ENCODE measurements at places on chromosomes 2 and 18. TPM values are rescaled to one million over a fixed set of nuclear protein-coding genes. Genes with fewer than 3 reads are reported as not detected.

PARD3B gene
- total RNA-seq: 1.0 TPM

SPATA3 gene
- not detected for total RNA-seq

CDKL4 gene
- total RNA-seq: 1.1 TPM

PARD6G gene
- 0.18 TPM for total RNA-seq

ELOA2 gene
- total RNA-seq: not detected

PLEK gene
- total RNA-seq: 4.5 TPM

DNA sequence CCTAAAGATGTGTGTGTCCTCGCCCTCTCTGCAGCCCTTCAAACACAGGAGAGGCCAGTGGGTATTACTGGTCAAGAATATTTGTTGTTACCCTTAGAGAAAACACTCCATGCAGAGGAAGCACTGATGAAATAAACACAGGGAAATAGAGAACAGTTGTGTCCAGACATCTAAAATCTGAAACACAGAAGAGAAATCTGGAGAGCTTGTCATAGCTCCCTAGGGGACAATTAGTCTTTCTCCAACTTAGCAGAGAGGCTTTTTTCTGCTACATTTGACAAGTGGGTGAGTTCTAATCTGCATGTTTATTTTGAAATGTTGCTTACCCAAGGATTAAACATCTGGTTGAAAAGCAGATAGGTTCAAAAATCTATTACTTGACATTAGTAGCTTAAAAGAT lies 190.1 kb downstream of the CTNNA2 start:
- H3K27ac ChIP-seq: no peak overlapping the region
- H3K27me3 ChIP-seq: no peaks in the 10 kb centered on the region
- H3K4me3 ChIP-seq: no peak overlapping the region
- H3K36me3 ChIP-seq: no peaks in the 10 kb centered on the region
- DNase-seq: no peak
- no peaks in the 10 kb centered on the region for H3K4me1 ChIP-seq

DNA sequence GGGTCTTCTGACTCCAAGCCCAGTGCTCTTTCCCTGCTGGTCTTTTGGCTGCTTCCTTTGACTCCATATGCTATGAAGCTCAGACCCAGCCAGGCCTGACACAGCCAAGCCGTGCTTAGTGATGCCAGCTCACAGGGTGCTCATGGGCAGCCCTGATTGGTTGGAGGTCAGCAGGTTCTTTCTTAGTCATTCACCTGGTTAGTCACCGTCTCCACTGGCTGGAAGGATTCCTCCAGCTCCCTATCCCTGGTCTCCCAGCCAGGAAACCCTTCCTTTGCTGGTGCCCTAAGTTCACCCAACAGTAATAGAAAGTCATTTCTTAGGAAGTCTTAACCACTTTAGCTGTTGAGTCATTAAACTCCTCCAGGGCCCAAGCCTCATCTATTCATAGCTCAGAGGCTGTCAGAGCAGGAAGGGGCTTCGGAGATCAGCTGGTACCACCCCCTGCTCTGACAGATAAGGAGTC lies 3.9 kb downstream of the KCNK3 start:
- DNase-seq: no peak
- no peaks in the 10 kb centered on the region for H3K36me3 ChIP-seq
- no peaks in the 10 kb centered on the region for H3K4me1 ChIP-seq
- H3K27ac ChIP-seq: no peak overlapping the region
- H3K4me3 ChIP-seq: no peak overlapping the region
- H3K27me3 ChIP-seq: peaks cover 37% of the 10 kb centered on the region

DNA sequence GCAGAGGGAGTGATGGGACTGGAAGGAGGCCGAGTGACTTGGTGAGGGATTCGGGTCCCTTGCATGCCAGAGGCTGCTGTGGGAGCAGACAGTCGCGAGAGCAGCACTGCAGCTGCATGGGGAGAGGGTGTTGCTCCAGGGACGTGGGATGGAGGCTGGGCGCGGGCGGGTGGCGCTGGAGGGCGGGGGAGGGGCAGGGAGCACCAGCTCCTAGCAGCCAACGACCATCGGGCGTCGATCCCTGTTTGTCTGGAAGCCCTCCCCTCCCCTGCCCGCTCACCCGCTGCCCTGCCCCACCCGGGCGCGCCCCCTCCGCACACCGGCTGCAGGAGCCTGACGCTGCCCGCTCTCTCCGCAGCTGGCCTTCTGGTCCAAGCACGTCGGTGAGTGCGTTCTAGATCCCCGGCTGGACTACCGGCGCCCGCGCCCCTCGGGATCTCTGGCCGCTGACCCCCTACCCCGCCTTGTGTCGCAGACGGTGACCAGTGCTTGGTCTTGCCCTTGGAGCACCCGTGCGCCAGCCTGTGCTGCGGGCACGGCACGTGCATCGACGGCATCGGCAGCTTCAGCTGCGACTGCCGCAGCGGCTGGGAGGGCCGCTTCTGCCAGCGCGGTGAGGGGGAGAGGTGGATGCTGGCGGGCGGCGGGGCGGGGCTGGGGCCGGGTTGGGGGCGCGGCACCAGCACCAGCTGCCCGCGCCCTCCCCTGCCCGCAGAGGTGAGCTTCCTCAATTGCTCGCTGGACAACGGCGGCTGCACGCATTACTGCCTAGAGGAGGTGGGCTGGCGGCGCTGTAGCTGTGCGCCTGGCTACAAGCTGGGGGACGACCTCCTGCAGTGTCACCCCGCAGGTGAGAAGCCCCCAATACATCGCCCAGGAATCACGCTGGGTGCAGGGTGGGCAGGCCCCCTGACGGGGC lies 4.6 kb downstream of the PROC start:
- peaks cover 37% of the 10 kb centered on the region for H3K27me3 ChIP-seq
- peak overlapping the region; percentile 49 for H3K4me3 ChIP-seq
- peaks cover 9% of the 10 kb centered on the region for H3K4me1 ChIP-seq
- H3K36me3 ChIP-seq: no peaks in the 10 kb centered on the region
- peak; percentile 33 for DNase-seq

DNA sequence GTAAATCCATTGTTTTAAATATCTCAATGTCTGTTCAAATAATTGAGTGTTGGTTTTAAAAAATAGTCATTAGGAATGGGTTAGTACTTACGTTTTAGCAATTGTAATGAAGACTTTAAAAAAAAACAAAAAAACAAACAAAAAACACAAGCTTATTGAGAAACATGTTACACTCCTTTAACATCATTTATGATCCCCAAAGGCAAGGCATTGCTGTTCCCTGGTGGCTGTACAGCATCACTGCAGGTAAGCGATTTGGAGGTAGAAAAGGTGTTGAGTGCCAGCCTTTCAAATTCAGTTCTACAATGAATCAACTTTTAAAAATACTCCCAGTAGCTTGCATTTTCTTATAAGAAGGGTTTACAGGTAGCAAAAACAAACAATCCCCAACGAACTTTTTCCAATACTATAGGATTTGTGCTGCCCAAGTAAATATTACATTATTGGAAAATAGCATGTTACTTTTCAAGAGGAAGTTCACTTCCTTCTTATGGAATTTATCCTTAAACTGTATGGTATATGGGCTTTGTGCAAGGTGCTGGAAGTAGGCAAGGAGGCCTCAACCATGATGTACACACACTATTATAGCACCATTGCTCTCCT lies 27.5 kb downstream of the CNRIP1 start:
- H3K27me3 ChIP-seq: peaks cover 14% of the 10 kb centered on the region
- H3K27ac ChIP-seq: no peak overlapping the region
- H3K4me3 ChIP-seq: no peak overlapping the region
- no peaks in the 10 kb centered on the region for H3K36me3 ChIP-seq
- H3K4me1 ChIP-seq: peaks cover 7% of the 10 kb centered on the region
- DNase-seq: peak; percentile 36

- no peak overlapping the region for H3K27ac ChIP-seq
- peaks cover 14% of the 10 kb centered on the region for H3K4me1 ChIP-seq
- H3K27me3 ChIP-seq: peaks cover 27% of the 10 kb centered on the region
- DNase-seq: no peak
These were observed 3.0 kb upstream of the RND3 start for GRCh38 chr2:150490466-150490865.

DNA sequence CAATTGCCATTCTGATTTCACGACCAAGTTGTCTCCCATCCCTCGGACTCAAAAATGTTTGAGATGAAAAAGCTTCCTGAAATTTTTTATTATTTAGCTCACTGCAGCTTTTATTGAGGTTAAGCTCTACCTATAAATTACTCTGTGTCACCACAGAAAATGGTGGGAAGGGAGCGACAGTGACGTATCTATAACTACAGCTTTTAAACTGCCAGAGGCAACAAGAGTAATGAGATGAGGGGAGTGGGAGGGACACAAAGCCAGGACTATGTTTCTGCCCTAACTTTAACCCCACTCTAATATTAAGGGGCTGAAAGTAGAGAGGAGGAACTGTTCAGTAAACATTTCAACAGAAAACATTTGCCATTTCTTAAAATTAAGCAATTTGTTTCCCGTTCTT lies 37.4 kb downstream of the SMAD2 start:
- peaks cover 38% of the 10 kb centered on the region for H3K4me1 ChIP-seq
- no peak overlapping the region for H3K27ac ChIP-seq
- DNase-seq: no peak
- peaks cover 59% of the 10 kb centered on the region for H3K36me3 ChIP-seq
- no peaks in the 10 kb centered on the region for H3K27me3 ChIP-seq
- no peak overlapping the region for H3K4me3 ChIP-seq

GRCh38 chr2:63438181-63438580 lies 150.1 kb downstream of the WDPCP start:
- H3K4me1 ChIP-seq: no peaks in the 10 kb centered on the region
- H3K27ac ChIP-seq: no peak overlapping the region
- H3K36me3 ChIP-seq: no peaks in the 10 kb centered on the region
- H3K4me3 ChIP-seq: no peak overlapping the region
- no peaks in the 10 kb centered on the region for H3K27me3 ChIP-seq

- H3K36me3 ChIP-seq: peaks cover 5% of the 10 kb centered on the region
- DNase-seq: peak; percentile 49
- H3K4me3 ChIP-seq: no peak overlapping the region
- H3K4me1 ChIP-seq: no peaks in the 10 kb centered on the region
- H3K27ac ChIP-seq: no peak overlapping the region
These were observed 282.9 kb upstream of the TNP1 start for GRCh38 chr2:217142649-217143266.

- H3K4me1 ChIP-seq: peaks cover 19% of the 10 kb centered on the region
- no peaks in the 10 kb centered on the region for H3K36me3 ChIP-seq
- no peak overlapping the region for H3K4me3 ChIP-seq
- peaks cover 5% of the 10 kb centered on the region for H3K27me3 ChIP-seq
- no peak overlapping the region for H3K27ac ChIP-seq
- DNase-seq: no peak
These were observed 50.4 kb upstream of the CTDP1 start for GRCh38 chr18:79629249-79629558.

DNA sequence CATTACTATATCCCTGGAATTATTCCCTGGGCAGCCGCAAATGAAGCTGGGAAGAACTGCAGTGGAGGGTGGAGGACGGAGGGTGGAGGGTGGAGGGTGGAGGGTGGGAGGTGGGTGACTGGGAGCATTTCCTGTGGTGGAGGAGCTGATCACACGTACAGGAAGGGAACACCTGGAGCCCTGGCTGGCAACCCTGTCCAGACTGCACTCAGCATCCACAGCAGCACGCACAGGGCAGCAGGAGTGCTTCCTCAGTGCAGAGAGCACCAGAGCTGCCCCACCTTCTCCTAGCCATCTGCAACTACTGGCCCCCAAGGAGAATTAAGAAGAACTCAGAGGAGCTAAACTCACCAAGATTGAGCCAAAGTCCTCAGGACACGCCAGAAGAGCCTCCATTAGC lies 249.9 kb downstream of the EIPR1 start:
- no peak overlapping the region for H3K4me3 ChIP-seq
- no peak overlapping the region for H3K27ac ChIP-seq
- H3K4me1 ChIP-seq: peaks cover 5% of the 10 kb centered on the region

- no peaks in the 10 kb centered on the region for H3K4me1 ChIP-seq
- no peak overlapping the region for H3K27ac ChIP-seq
- H3K27me3 ChIP-seq: no peaks in the 10 kb centered on the region
- no peaks in the 10 kb centered on the region for H3K36me3 ChIP-seq
These were observed 75.2 kb upstream of the CD28 start for GRCh38 chr2:203631068-203631757.

DNA sequence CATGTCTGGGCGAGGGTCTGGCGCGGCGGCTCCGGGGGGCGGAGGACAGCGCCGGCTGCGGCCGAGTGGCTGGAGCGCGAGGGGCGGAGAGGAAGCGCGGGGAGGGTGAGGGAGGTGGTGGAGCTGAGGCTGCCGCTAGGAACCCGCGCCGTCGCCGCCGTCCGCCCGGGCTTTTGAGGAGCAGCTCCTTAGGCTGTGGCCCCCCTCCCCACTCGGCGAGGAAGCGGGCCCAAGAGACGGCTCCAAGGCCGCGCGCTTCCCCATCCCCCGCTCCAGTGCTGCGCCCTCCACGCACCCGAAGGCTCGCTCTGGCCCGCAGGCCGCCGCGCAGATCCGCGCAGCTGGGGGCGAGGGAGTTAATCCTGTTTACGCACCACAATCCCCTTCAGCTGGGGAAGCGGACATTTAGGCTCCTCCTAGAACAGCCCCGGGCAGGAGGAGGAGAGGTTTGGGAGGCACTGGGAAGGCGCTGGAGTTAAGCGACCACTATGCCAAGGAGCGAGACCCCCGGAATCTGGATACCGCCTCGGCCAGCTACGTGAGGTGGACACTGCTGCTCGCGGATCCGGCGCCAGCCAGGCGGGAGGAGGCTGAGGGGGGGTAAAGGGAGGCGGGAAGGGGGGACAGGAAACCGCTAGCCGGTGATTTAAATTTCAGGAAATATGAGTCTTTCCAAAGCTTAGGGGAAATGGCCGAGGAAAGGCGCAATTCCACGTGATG lies at the start of gene CNRIP1:
CNRIP1 (minus strand) TSS at position 552 of the 720 bp plus-strand sequence; CDS start at position 3, 549 bp downstream.
- H3K27me3 ChIP-seq: peaks cover 64% of the 10 kb centered on the region
- no peaks in the 10 kb centered on the region for H3K36me3 ChIP-seq
- DNase-seq: no peak

DNA sequence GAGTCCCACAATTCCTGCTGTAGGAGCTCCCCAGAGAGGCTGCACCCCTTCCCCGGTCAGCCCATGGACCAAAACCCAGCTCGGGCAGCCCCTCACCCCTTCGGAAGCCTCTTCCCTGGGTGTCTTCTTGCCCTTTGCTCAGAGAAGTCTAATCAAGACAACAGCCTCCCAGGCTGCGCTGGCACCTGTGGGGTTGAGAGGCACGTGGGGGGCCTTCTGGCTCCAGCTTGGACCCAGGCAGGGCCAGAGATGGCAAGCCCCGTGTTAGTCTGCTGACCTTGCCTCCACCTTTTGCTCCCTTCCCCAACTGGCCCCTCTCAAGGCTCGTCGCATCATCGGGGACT lies 10.4 kb downstream of the SLC4A3 start:
- peaks cover 15% of the 10 kb centered on the region for H3K4me1 ChIP-seq
- no peak for DNase-seq
- no peak overlapping the region for H3K4me3 ChIP-seq
- H3K27me3 ChIP-seq: no peaks in the 10 kb centered on the region
- H3K36me3 ChIP-seq: no peaks in the 10 kb centered on the region

- H3K36me3 ChIP-seq: no peaks in the 10 kb centered on the region
- no peak overlapping the region for H3K27ac ChIP-seq
- no peak overlapping the region for H3K4me3 ChIP-seq
- no peaks in the 10 kb centered on the region for H3K27me3 ChIP-seq
These were observed 743.6 kb upstream of the FANCL start for GRCh38 chr2:58984731-58985130.

GRCh38 chr2:91477731-91478672 lies 2786.5 kb downstream of the RPIA start:
- no peak overlapping the region for H3K4me3 ChIP-seq
- H3K36me3 ChIP-seq: peaks cover 4% of the 10 kb centered on the region
- DNase-seq: no peak

- H3K4me3 ChIP-seq: no peak overlapping the region
- no peaks in the 10 kb centered on the region for H3K4me1 ChIP-seq
These were observed 303.4 kb downstream of the ALK start for GRCh38 chr2:29618024-29618423.
